Stimulated activated CD4-positive, alpha-beta T cell treated with anti-CD3 and anti-CD28 coated beads, TNF-alpha, amount 100 ng/mL, for 4 hours (primary cell): ENCODE measurements at places on chromosomes 16 and 17.

GRCh38 chr17:29565643-29566472, 979 bp downstream of the ABHD15 start:
- DNase-seq, result no peak

GRCh38 chr17:78621720-78622490, 44.7 kb upstream of the DNAH17 start:
- no peak for DNase-seq

- DNase-seq, result no peak
These were observed 24.5 kb downstream of the NPLOC4 start for GRCh38 chr17:81612172-81612970.

- DNase-seq, result no peak
These were observed 5.6 kb upstream of the ULK2 start for GRCh38 chr17:19873346-19873745.

DNA sequence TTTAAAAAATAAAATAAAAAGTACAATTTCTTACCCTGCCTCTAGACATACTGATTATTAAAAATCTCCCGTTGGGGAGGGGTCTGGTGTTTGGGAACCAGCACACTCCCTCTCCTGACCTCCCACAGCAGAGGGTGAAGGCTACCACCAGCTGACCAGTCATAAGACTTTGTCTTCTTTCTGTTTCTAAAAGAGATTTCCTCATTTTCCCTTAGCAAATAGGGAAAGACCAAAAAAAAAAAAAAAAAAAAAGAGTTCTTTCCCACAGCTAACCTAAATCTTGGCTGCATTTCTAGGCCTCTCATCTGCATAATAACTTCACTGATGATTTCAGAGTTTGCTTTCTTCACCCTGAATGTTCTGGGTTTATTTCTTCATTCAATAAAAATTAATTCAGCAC, 30.3 kb downstream of the CDK5RAP3 start:
- DNase-seq, result no peak

GRCh38 chr16:89156740-89157645, 14.6 kb upstream of the CDH15 start:
- no peak for DNase-seq

- DNase-seq, result no peak
These were observed 189.7 kb downstream of the AXIN2 start for GRCh38 chr17:65371702-65372101.

DNA sequence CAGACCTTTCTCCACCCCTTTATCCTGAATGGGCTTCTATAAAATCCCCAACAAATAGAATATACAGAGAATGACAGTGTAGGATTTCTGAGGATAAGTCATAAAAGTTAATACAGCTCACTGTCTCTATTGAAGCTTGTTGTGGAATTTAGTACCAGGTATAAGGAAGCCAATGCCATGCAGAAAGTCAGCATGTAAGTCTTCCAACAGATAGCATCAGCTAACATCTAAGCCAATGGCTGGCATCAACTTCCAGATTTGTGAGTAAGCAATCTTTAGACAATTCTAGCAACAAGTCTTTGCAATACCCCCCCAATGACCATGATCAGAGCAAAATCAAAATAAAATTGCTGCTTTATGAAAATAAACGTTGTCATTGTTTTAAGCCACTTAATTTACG, 22.5 kb upstream of the LRRC37A3 start:
- no peak for DNase-seq

- no peak for DNase-seq
These were observed 34.0 kb downstream of the HS3ST3B1 start for GRCh38 chr17:14334919-14335318.

DNA sequence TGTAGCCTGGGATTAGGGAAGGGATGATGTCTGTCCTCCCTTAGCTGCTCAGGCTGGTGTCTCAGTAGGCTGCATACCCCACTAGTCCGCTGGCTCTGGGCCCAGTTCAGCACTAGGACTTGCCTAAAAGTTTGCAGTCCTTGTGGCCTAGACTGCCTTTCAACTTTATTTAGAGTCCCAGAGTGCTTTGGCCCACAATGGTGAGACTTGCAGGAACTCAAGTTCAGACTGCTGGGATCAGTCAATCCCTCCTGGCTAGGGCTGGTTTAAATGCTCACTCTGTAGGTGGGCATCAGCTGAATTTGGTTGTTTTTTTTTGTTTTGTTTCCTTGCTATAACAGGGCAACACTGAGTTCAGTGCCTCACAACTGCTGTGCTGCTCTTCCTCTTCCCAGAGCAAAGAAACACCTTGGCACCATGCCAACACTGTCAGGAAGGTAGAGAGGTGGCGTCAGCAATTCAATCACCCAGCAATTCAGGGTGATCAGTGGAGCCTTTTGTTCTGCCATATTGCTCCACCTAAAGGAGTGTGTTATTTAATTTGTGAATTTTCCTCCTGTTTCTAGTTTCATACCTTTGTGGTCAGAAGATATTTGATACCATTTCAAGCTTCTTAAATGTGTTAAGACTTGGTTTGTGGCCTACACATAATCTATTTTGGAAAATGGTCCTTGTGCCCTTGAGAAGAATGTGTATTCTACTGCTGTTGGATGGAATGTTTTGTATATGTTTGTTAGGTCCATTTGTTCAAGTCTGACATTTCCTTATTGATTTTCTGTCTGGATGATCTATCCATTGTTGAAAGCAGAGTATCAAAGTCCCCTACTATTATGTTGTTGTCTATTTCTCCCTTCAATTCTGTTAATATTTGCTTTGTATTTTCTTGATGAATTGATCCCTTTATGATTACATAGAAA, 284.0 kb upstream of the PMFBP1 start:
- DNase-seq, result no peak

- no peak for DNase-seq
These were observed 9.2 kb upstream of the CCL13 start for GRCh38 chr17:34347063-34347462.

DNA sequence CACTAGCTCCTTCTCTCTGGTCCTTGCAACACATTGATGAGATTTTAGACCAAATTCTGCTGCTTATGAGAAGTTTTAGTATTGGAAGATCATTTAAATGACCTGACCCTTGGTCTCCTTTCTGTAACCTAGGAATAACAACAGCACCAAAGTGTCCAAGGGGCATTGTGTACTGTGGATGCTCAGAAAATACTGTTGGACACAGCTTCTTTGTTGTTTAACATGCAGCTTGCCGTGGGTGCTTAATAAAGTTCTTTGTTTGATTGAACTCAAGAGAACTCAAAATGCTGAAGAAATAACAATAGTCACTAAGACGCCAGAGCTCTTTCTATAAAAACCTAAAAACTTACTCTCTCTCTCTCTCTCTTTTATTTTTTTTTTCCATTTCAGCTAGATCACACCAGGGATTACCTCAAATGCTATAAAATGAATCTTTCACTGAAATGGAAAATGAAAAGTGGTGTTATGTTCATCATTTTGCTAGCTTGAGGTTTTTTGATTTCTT, 548.9 kb upstream of the CDH8 start:
- DNase-seq, result no peak

- no peak for DNase-seq
These were observed 772 bp downstream of the PFAS start for GRCh38 chr17:8249621-8250500.

DNA sequence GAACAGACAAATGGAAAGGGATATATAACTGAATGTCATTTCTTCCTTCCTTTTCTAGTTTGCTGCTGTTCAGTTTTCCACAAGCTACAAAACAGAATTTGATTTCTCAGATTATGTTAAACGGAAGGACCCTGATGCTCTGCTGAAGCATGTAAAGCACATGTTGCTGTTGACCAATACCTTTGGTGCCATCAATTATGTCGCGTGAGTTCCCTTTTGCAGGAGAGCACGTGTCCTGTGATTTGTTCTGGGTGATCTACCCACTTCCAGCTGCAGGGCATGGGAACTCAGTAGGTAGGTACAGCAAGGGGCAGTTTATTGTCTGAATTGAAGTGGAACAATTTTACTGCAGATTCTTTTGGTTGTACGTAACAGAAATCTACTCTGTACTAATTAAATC, 8.8 kb downstream of the ITGAL start:
- no peak for DNase-seq

GRCh38 chr17:20926532-20926931, 116.3 kb downstream of the USP22 start:
- no peak for DNase-seq

DNA sequence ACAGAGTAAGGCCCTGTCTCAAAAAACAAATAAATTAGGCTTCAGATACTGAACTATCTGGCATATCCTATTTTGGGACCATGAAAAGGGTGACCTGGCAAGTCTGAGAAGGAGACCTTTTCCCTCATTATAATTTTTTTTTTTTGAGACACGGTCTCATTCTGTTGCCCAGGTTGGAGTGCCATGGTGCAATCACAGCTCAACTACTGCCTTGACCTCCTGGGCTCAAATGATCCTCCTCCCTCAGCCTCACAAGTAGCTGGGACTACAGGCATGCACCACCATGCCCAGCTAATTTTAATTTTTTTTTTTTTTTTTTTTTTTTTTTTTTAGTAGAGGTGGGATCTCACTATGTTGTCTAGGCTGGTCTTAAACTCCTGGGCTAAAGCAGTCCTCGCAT, 37.3 kb downstream of the PLCG2 start:
- no peak for DNase-seq

DNA sequence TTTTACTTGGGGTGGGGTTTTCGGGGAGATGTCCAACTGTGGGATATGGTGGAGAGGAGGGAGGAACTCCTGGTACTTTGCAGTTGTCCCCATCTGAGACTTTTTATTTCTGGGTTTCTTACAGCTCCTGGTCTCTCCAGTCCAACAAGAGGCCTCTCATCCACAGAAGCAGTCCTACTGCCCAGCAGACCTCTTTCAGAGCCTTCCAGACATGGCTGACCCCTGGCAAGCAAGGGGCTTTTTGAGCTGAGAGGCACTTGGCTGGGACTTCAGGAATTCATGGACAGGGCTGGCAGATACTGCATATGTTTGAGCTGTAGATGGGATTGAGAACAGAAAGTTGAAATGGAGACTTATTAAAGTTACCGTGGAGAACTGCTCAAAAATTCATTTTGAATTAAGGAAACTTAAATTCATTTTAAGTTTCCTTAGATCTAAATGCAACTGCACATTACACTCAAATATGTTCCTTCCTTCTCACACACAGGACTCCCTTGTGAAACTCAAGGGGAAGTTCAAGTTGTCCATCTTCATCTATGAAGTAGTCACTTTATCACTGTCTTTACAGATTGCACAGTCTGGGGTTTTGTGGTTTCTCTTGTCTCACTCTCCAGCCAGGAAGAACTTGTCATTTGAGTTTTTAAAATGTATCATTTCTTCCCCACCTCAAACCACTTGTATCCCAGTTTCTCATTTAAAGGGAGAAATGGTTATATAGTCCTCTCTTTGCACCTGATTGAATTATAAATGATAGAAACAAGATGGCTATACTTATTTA, 1.1 kb downstream of the LASP1NB start:
- DNase-seq, result no peak

GRCh38 chr16:67878232-67878631, 5.4 kb downstream of the EDC4 start:
- no peak for DNase-seq

- DNase-seq, result peak; percentile 49
These were observed 4.3 kb downstream of the MYO1C start for GRCh38 chr17:1487939-1488825.

- DNase-seq, result no peak
These were observed 21.5 kb downstream of the TMEM235 start for GRCh38 chr17:78252701-78253635.

DNA sequence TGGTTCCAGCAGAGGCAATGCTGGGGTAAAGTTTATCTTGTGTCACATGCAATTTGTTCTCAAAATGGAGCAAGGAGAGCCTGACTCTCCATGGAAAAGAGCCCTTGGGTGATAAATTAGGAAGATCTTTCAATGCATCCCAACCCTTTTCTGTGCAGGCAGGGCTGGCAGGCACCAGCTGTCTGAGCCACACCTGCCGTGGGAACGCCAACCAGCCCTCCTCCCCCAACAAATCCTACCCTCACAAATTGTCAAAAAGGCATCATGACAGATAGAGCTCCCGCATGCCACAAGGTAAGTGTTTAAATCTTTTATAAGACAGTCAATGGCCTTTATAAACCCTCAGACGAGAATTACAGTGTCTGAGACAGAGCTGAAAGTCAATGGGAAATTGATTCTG, 418.5 kb upstream of the CDH5 start:
- DNase-seq, result no peak

- no peak for DNase-seq
These were observed 88.4 kb upstream of the ATF7IP2 start for GRCh38 chr16:10297341-10298006.

DNA sequence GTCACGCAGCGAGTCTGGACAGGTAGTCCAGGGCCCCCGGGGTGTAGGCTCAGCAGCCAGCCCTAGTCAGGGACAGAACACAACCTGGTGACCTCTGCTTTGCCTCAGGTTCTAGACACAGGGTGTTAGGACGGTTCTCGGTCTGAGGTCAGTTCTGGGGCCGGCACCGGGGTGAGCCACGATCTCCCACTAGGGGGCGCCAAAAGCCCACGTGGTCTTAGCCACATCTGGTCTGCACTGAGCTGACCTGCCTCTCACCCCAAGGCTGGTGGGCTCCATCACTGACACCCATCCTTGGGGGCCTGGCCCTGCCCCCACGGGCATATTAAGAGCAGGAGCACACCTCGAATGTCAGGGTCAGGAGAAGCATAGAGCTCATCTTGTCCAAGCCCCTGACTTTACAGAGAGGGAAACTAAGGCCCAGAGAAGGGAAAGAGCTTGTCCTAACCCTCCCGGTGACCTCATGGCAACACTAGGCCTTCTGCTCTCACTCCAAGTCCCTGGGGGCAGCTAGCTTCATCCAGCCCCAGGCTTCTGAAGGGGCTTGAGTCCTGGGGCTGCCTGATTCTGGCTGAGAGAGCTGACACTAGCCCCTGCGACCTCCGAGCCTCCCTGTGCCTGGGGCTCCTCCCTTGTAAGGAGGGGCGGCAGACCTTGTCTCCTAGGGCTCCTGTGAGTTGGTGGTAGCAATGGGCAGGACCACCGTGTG, 9.0 kb downstream of the SLC5A10 start:
- DNase-seq, result peak; percentile 55

- DNase-seq, result no peak
These were observed 47.8 kb downstream of the CREBBP start for GRCh38 chr16:3832668-3833067.

DNA sequence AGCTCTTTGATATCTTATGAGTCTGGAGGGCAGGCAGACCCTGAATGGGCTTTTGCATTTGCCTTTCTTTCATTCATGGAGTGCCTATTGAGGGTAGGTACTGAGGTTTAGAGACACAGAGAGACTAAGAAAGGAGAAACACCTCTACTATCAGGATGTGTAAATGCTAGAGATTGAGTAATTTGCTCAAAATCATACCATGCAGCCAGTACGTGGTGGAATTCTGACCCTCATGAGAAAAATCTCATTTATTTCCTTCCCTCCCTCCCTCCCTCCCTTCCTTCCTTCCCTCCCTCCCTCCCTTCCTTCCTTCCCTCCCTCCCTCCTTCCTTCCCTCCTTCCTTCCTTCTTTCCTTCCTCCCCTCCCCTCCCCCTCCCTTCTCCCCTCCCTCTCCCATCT, 18.4 kb upstream of the NFATC3 start:
- DNase-seq, result no peak

- no peak for DNase-seq
These were observed 155.2 kb upstream of the C17orf78 start for GRCh38 chr17:37220607-37220953.

GRCh38 chr16:57299009-57299718, 14.7 kb upstream of the PLLP start:
- DNase-seq, result peak; percentile 14

- no peak for DNase-seq
These were observed 49.1 kb downstream of the PLD6 start for GRCh38 chr17:17157041-17157440.

GRCh38 chr17:27904534-27905446, 11.6 kb upstream of the LYRM9 start:
- no peak for DNase-seq
